Cortex of kidney (tissue), 1 donor: ENCODE measurements at places on chromosomes 12 and 14.

GRCh38 chr14:86961106-86961716 is 1031.8 kb downstream of the GALC start:
- DNase-seq = no peak

- DNase-seq = no peak
Observed at GRCh38 chr12:16606201-16606849, 363 bp upstream of the LMO3 start.

DNA sequence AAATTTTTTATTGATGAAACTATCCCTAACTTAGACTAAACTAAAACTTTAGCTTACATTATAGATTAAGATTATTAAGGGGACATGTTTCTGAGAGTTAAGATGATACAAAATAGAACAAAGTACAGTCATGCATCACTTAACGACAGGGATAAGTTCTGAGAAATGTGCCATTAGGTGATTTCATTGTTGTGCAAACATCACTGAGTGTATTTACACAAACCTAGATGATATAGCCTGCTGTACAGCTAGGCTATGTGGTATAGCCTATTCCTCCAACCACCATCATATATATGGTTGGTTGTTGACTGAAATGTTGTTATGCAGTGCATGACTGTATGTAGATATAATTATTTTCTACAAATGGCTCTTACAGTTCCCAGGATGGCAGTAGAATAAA is 46.5 kb downstream of the ATP6V1D start:
- DNase-seq = no peak

GRCh38 chr12:90938451-90938850 is 16.5 kb downstream of the CCER1 start:
- DNase-seq = no peak

DNA sequence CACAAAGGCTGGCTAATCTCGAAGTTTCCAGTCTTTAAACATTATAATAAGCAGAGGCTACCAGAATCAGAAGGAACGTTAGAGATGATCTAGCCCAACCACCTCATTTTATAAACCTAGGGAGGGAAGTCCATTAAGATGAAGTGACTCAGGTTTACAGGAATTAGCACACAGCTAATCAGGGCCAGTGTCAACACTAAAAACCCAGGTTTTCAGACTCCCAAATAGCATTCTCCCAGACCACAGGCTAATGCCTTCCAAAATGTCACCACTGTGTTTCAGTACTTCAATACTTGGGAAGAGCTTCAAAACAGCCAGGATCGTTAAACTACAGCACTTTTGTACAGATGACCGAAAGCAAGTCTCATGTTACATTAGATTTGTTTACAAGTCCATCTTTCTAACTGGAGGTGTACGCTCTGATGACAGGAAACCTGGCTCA is 89.2 kb downstream of the FOXN3 start:
- DNase-seq = no peak

GRCh38 chr14:68719634-68720384 is 73.1 kb downstream of the ZFP36L1 start:
- no peak for DNase-seq

DNA sequence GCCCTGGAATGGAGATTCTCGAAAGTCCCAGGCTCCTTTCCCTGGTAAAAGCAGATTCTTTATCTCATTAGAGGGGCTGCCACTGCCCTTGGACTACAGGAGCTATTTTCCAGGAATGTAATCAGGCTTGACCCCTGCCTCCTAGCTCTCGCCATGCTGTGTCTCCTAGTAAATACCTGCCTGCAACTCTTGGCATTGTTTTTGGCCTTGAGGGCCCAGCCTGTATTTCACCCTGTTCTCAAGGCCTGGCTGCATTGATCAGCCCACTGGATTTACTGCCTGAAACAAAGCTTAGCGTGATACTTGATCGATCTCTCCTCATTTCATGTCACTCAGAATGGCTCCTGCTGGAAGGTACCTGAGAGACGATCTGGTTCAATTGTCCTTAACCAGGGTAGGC is 273.7 kb downstream of the CACNA1C start:
- no peak for DNase-seq

- no peak for DNase-seq
Observed at GRCh38 chr12:6199531-6200255, 507 bp upstream of the CD9 start.

DNA sequence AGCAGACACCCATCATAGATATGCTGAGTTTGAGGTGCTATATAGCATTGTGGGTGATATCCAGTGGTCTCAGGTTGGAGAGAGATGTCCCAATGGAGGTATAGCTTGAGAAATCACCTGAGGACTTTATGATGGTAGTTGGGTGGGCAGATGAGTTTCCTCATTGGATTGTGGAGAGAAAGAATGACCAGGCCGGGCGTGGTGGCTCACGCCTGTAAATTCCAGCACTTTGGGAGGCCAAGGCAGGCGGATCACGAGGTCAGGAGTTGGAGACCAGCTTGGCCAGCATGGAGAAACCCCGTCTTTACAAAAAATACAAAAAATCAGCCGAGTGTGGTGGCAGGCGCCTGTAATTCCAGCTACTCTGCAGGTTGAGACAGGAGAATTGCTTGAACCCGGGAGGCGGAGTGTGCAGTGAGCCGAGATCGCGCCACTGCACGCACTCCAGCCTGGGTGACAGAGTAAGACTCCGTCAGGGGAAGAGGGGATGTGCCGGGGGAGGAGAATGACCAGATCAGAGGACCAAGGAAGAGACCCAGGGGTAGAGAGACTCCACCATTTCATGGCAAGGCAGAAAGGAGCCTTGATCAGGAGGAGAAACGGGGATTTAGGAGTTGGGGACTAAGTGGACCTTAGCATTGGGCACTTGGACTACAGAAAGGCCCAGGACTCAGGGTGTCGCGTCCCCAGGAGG is 757 bp upstream of the PCK2 start:
- no peak for DNase-seq

DNA sequence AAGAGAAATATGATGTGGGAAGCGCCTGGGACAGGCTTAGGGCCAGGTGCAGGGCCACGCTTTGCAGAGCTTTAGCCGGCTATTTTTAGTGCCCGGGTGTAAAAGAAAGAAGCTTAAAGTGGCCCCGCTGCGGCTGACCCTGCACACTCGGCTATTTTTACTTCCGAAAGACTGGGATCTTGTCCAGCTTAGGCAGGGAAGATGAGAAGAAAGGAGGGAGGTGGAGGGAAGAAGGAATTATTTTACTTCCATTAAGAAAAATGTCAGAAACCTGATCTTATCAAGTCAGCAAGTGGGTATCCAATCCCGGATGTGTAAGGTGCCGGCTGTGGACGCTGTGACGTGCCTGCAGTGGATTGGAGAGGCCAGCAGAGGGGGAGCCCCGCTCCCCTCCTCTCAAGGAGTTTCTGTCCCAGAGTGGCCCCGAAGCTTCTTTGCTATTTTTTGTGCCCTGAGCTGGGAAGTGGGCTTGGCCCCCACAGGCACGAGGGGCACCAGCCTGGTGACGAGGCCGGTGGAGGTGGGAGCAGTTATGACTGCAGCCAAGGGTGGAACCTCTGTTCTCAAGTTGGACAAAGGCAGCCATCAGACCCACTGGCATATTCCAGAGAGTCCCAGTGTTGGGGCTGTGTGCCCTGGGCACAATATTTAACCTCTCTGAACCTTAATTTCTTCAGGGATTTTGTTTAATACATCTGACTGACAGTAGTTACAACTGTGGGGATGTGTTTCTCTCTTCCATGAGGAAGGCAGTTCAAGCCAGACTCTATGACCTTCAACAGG is 97.7 kb downstream of the ESRRB start:
- no peak for DNase-seq

DNA sequence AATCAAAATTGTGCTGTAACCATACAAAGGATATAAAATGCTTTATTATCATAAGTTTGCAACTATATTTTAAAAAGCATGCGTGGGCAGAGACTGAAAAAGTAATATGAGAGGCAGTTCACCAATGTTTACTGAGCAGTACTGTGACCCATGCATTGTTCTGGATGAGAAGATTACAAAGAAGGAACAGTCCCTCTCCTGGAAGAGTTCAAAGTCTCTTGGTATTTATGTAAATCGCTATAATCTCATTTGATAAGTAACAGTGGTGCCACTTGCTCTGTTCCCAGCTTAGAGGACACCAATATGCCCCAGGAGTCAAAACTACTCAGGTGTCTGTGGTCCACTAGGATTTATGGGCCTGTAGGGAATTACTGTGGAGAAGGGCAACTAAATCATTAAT is 2.1 kb upstream of the CMAS start:
- no peak for DNase-seq

- no peak for DNase-seq
Observed at GRCh38 chr14:36971263-36971855, 201.0 kb downstream of the SLC25A21 start.

GRCh38 chr14:88551094-88551870 is 3.5 kb downstream of the PTPN21 start:
- no peak for DNase-seq

GRCh38 chr12:112163471-112163991 is 38.2 kb downstream of the TRAFD1 start:
- DNase-seq = no peak

DNA sequence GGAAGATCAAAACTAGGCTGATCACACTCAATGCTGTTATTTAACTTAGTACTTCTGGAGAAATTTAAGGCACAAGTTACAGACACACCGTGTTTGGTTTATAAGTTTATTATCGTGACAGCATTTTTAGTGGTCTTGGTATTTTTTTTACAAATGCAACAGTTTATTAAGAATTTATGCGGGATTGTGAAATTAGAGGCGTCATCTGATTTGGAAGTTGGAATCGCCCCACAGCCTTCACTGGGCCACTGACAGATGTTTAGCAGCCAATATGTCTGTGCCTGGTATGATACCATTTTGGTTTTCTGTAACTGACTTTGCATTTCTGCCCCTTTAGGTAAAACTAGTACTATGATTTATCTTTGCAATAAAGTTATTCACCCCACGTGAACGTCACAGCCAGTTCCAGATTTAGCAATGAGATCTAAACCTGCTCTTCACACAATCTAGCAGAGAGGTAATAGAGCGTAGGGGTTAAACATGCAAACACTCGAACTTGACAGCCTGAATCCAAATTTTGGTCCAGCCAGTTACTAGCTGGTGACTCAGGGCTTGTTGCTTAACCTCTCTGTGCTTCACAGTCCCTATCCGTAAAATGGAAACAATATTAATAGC is 73.2 kb upstream of the SSTR1 start:
- DNase-seq = no peak

GRCh38 chr12:16555630-16556029 is 50.3 kb downstream of the LMO3 start:
- no peak for DNase-seq

DNA sequence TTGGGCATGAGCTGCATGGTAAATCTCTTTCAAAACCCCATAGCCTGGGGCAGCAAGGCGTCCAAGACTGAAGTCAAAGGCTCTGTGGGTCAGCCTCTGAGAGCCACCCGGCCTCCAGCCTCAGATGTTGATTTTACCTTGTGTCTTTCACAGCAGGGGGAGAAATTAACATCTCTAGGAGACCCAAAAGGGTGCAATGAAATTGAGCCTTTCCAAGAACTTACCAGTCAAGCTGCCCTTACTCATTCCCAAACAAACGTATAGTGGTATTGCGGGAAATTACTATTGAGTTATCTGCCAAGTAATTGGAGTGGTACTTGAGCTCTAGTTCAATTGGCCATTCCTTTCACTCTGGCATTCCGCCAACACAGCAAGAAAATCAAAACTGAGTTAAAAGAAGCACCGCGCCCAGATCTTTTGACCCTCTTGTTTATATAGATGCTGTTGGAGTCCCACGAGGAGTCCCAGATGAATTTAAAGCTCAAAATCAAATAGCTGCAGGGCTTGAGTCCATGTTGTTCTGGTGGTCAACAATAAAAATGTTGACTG is 380.7 kb upstream of the SYT1 start:
- DNase-seq = no peak

- no peak for DNase-seq
Observed at GRCh38 chr12:6056406-6057240, 67.8 kb downstream of the VWF start.

- DNase-seq = no peak
Observed at GRCh38 chr14:47778631-47779030, 103.2 kb upstream of the MDGA2 start.

GRCh38 chr12:65637774-65638173 is 186.5 kb upstream of the HMGA2 start:
- no peak for DNase-seq

DNA sequence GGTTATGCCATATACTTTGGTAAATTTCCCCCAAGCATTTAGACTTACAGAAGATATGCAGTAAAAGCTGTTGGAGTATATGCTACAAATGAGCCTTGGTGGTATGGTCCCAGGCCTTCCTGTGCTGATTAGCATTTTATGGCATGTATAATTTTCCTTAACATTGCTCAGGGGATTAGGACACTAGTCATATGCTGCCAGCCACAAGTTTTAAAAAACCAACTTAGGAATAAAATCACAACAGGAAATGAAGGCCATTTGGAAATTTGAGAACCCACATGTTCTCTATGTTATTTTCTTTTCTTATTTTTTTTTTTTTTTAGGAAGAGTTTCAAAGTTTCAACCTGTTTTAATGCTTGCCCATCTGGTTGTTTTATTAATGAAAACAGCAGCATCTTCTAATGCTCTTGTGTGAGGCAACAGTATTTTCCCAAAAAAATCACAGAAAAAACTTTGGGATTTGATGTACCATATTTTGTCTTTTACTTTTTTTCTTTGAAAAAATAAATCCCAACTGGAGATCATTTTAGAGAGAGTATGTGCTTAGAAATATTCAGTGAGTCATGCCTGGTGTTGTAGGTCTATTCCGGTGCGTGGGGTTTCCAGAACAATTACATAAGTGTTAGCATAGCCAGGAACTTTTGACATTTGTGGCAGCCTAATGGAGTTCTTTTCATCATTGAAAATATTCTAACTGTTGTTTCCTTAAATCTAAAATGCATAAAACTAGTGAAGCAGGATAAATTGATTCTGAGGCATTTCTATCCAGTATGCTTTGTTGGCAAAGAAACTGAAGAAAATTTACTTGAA is 21.7 kb upstream of the DUSP6 start:
- no peak for DNase-seq

DNA sequence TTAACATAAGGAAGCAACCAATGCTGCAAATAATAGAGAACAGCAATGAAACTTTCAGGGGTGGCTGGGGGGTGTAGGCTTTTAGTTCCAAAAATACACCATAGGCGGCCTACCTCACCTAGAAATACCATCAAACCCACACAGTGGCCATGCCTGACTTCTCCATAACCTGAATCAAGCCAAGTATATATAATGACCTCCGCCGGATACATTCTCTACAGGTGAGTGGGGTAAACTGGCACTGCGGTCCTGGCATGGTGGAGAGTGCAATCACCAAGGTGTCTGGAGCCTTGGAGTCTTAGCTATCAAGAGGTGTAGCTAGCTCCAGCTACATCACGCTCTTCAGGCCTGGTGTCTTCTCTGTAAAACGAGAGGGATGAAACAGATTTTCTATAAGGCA is 1.2 kb downstream of the ZBTB25 start:
- no peak for DNase-seq

DNA sequence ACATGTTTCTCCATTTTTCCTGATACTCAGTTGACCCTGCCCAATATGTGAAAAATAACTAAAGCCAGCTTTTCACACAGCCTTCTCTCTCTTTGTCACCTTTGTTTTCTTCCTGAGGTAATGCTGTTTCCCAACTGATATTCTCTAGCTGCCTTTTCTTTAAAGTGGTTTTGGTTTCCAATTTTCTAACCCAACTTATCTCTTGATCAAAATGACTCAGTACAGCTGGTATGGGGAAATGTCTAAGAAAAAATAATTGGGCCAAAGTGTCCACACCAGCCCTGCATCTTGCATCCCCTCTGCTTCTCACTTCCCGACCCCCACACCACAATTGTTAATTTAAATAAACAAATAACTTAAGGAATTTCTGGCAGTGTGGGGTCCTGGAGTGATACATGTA is 193.8 kb downstream of the SYT1 start:
- DNase-seq = no peak
